Stimulated activated CD4-positive, alpha-beta T cell treated with anti-CD3 and anti-CD28 coated beads, Interleukin-4, amount 100 ng/mL, for 4 hours (primary cell): ENCODE measurements at places on chromosomes 2 and 18.

DNA sequence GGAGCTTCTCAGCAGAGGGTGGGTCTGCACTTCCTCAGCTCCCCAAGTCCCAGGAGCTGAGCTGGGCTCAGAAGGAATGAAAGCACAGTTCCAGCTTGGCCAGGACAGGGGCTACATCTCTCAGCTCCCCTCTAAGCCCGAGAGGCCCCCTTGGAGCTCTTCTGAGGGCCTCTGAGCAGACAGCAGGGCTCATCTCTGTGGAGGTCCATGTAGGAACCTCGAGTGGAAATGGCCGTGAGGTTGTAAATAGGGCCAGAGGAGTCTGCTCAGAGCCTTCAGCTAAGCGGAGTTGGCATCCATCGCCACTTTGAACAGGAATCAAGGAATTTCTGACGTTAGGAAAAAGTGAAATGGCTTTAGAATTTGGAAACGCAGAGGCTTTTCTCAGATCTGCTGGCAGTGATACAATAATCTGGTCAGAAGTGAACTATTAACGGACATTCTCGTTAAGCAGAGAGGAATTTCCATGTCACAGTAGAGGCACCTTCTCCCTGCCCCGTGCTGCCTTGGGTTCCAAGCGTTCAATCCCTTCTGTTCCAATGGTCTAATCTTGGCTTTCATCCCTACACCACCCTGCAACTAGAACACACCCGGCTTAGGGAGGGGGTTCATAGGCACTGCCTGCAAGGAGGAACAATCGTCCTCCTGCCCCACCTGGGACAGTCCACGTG is 213.9 kb downstream of the NDUFA10 start:
- DNase-seq: no peak

DNA sequence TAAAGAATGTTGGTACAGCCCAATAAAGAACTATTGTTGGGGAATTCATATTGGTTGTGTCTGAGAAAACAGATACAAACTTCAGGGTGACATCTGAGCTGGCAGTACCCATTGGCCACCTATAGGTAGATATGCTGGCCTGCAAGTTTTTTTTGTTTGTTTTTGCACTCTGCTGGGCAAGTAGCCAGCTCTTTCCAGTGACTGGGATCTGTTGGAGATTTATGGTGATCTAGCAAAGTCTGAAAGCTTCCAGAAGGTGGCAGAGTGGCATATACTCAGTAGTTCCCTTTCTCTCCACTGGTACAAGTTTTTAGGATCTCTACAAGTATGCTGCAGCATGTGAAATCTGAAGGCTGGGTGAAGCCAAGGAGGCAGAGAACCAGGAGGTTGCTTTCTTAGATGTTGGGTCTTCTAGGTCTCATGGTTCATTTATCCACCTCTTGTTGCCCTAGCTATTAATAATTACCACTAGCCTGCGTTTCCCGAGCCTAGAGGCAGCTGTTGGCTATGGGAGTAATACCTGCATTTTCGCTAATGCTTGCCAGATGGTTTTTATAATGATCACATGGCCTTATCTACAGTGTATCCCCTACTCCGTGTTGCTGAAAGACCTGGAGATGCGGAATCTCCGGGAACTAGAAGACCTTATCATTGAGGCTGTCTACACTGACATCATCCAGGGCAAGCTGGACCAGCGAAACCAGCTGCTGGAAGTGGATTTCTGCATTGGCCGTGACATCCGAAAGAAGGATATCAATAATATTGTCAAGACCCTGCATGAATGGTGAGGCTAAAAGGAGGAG is 9.5 kb downstream of the COPS7B start:
- DNase-seq: no peak

- no peak for DNase-seq
Measured at GRCh38 chr18:9673296-9674251, 34.5 kb upstream of the RAB31 start.

DNA sequence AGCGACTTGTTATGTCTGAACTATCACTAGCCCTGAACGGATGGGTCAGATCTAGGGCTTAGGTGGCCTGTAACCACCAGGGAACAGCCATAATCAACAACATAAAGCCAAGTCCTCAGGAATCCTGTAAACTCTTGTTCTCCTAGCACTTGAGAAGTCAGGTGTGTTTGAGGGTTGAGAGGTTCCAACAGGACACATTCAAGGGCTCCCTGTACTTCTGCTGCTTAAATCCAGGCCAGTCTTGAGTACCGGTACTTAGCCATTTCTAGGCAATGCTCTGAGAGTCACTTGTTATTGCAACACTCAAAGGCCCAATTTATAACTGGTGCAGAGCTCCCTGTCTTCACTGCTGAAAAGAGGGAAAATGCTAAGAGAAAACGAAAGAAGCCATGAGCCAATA is 21.6 kb upstream of the SLC40A1 start:
- DNase-seq: no peak

DNA sequence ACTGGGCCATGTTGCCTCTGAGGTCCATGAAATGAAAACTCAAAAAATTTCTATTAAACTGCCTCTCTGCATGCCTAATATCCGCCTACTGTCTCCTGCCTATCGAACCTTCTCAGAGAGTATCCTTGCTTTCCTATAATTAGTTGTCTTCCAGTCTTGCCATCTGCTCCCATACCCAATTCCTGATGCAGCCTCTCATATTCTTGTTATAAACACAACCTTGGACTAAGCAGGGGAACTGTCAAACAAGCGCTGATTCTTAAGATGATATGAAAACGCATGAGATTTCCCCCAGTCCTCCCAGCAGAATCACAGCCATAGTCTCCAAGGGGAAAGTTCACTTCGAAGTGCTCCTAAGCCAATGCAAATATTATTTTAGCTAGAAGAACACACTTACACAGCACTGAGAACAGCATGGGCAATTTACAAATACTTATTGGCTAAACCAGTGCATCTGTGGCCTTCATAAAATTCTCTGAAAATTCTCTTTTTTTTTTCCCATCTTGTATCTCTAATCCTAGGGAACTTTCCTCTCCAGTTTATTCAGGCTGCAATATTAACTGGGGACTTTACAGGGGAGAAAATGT is 471.6 kb downstream of the MBD2 start:
- DNase-seq: no peak

DNA sequence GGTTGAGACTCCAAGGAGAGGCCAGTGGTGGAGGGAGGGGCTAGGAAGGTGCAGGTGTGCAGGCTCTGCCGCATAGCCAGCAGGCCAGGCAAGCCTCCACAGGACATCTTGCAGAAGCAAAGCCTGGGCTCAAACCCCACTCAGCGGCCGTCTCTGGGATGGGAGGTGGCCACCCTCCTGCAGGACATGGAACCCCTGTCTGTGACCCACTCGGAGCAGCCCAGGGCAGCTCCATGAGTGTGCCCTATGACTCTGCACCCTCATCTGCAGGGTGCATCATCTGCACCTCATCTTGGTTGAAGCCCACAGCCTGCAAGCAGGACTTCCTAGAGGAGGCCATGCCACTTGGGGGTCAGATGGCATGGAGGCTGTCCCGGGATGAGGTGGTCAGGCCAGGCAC is 46.3 kb downstream of the GPC1 start:
- DNase-seq: no peak

GRCh38 chr2:44955593-44956392 is 14.3 kb downstream of the SIX3 start:
- DNase-seq: peak; percentile 63

- DNase-seq: no peak
Measured at GRCh38 chr2:40512256-40512655, 60.4 kb upstream of the SLC8A1 start.

DNA sequence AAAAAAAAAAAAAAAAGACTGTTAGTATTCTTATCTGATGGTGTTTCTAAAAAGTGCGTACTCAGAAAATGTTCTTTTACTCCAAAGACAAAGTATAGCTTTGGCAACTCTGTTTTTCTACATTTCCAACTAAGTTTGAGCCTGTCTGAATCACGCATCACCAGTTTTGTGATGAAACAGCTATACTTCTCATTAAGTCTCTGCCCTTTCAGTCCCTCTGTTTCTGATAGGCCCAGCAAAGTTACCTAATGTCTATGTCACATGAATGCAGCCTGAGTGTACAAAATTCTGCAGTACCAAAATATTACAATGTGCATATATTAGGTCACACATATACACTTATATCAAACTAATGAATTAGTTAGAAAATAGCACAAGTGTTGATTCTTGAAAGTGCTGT is 22.4 kb downstream of the TWSG1 start:
- DNase-seq: no peak

- DNase-seq: no peak
Measured at GRCh38 chr2:2269989-2270562, 61.0 kb downstream of the MYT1L start.

DNA sequence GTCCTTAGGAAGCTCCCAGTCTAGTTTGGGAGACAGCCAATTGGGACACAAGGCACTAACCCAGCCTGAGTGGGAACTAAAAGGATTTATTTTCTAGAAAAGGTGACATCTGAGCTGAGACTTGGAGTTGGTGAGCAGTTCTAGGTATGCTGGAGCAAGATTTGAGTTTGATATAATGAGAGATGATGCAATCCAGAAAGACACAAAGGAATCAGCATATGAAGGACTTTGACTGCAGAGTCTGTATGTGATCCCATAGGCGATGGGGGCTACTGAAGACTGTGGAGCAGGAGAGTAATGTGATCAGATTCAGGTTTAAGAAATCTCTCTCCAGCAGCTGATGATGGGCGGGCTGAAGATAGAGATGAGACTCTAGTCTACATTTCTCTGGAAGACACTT is 135.1 kb upstream of the MYCN start:
- no peak for DNase-seq

- no peak for DNase-seq
Measured at GRCh38 chr18:11309172-11309571, 159.8 kb upstream of the PIEZO2 start.

- peak; percentile 46 for DNase-seq
Measured at GRCh38 chr2:84939426-84940087, 31.4 kb upstream of the KCMF1 start.

DNA sequence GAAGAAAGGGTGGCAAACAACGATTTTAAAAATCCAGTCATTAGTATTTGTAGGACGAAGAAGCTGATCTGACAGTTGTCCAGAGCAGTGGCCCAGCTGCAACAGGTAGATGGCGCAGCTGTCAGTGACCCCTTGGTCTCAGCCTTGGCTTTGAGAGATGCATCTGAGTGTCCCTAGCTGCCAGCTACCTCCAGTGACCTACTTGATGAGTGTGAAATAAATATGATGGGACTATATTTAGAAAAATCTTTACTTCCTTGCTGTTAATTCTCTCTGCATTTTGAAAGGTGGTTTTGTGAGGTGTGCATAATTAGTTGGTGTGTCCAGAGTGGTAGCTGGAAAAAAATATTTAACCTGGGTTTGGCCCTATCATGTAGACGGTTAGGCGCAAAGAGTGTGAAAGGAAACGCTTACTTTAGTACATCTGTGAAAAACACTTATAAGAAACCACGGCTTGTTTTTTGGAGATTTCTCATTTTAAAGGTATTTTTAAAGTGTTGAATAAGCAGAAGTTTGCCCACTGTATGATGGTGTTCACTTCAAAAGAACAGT is 963 bp downstream of the INPP1 start:
- DNase-seq: no peak

DNA sequence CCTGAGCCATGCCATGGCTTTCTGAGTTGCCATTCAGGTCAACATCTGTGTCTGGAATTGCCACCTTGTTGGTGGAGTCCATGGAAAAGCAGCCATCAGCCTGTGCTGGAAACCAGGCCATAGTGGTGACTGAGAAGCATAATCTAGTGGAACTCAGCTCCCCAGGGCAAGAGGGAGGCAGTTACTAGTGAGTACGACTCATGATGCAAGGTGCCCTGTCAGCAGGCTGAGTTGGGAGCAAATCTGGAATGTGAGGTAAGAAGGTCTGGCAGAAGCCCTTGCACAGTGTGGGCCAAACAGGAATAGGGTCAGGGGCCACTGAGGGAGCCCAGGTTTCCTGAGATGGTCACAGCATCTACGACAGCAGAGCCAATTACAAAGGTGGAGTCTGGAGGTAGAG is 37.1 kb downstream of the SULT1C2 start:
- no peak for DNase-seq

DNA sequence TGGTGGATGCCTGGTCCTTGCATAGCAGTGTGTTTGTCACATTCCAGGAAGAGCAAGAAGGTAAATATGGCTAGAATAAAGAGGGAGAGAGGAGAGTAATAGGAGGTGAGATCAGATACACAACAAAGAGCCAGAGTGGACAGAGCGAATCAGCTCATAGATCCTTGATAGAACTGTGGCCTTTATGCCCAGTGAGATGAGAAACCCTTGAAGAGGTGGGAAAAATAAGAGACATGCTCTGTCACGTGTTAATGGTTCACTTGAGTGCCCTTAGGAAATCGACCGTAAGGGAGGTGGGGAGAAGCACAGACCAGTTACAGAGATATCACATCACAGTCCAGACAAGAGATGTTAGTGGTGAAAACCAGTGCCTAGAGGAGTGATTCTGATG is 84.7 kb upstream of the RAB27B start:
- DNase-seq: no peak

GRCh38 chr2:129180124-129180716 is 799.2 kb upstream of the RAB6C start:
- no peak for DNase-seq

GRCh38 chr18:54173980-54174630 is 50.4 kb downstream of the MBD2 start:
- DNase-seq: no peak

DNA sequence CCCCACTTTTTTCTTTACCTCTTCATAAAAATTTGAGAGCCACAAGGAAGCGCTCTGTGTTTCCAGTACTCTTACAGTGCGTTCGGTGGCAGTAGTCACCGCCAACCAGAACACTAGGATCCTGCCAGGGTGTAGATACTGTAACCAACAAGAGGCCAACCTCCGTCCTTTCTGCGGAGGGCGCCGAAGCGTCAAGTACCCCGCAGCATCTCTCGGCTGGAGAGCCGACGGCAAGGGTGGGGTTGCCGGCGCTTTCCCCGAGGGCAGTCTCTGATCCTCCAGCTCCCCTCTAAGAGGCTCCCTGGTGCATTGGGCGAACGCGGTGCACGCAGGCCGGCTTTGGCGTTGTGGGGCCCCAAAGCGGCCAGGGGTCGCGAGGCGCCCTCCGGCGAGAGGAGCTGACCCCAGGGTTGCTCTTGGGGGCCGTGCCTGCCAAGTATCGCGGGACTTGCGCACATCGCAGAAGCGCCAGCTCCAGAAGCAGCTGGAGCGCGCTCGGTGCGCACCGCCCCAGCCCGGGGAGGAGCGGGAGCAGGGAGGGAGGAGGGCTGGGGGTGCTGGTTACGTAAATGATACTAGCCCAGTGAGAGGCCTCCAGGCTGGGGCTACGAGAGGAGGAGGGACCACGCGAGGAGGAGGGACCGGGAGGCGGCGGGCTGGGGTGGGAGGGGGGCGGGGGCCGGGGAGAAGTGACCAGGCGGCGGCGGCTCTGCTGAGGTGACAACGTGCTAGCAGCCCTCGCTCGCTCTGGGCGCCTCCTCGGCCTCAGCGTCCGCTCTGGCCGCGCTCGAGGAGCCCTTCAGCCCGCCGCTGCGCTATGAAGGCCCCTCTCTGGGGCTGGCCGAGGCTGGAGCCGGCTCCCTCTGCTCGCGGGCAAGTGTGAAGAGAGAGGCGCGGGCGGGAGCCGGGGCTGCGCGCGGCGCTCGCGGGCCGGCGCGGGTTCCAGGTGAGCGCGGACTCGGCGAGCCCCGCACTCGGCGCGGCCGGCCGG is at the start of gene GALNT13:
TSS of gene GALNT13 (plus strand) at position 692 of the 991 bp plus-strand sequence.
- no peak for DNase-seq
